CD4-positive, alpha-beta memory T cell (primary cell): ENCODE measurements at places on chromosomes 11 and 22.

DNA sequence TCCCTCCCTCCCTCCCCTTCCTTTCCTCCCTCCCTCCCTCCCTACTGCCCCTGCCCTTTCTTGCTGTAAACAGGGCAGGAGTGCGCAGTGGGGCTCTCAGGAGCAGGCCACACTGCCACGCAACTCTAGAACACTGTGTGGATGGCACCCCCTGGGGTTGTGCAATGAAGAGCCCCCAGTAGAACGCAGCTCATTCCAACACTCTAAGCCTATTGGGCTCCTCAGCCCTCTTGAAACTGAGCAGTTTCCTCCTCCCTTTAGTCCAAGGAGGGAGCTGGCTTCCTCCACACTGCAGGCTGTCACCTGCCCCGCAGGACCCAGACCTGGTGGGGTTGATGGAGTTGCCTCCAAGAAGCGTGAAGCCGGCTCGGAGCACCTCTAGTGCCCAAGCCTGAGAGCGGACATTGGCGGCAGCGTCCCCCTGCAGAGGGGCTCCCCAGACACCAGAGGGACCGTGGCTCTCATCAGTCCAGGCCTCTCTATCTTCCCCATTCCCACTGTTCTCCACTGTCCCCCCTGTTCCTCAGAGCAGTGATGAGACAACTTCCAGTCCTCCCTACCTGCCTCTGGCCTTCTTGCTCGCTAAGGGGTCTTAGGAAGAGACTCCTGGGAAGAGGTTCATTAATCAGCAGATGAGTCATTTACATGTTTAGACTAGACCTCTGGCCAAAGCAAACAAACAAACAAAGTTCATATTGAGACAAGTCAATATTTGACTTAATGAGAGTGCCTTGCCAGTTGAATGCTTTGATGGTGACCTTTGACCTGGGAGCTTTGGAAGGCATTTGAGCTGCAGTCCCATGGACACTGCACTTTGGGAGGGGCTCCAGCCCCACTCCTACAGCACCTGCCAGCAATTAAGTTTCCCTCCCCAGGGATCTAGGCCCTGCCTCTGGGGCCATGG lies 64.0 kb downstream of the RPUSD4 start:
- no peak for DNase-seq

GRCh38 chr22:37101311-37102066 lies 8.0 kb downstream of the TMPRSS6 start:
- DNase-seq = no peak

DNA sequence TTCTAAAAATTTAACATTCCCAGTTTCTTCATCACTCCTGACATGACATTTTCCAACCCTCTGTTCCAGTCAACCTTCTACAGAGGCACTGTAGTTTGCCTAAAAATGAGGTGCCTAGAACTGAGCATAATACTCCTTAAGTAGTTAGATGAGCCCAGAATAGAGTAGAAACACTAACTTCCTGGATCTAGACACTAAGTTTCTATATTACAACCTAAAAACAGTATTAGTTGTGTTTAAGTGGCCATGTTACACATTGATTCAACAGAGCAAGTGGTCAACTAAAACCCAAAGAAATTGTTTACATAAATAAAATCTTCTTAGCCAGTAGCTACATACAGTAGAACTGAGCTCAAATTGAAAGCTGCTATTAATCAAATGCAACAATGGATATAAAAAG lies 1.3 kb downstream of the HPS5 start:
- no peak for DNase-seq

- no peak for DNase-seq
Measured at GRCh38 chr11:86587264-86588193, 84.9 kb downstream of the ME3 start.

- no peak for DNase-seq
Measured at GRCh38 chr22:26124991-26125725, 44.1 kb upstream of the SEZ6L start.

DNA sequence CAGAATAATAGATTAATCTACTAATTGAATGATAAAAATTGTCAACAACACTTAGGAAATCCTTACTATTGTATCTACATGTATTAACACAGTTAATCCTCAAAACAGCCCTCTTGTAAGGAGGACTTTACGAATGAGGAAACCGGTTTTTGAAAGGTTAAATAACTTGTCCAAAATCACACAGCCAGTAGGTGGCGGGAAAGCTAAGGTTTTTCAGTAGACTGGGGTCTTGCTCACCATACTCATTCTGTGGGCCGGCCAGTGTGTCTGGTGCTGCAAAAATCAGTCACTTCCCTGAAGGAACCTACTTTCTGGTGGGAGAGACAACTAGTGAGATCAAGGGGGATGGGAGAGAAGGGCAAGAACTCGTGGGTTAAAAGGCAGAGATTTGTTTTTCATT lies 3.8 kb downstream of the DCPS start:
- no peak for DNase-seq

DNA sequence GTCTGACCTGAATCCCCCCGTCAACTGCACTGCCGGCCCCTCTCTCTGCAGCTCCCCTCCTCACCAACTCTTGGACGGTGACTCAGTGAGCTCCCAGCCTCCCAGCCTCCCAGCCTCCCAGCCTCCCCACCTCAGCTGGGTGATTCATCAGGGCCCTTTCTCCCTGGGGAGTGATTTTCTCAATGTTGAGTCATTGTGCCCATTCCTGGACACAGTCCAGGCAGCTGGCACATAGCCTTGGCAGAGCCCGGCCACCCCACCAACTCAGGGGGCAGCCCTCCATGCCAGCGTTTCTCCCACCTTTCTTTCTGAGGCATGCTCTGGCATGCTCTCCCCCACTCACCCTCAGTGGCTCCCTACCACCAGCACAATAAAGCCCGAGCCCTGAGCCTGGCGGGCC lies 30.7 kb downstream of the PDE2A start:
- no peak for DNase-seq

- DNase-seq = no peak
Measured at GRCh38 chr22:31154975-31155374, 5.0 kb upstream of the RNF185 start.

GRCh38 chr11:77080643-77081210 lies 14.0 kb downstream of the CAPN5 start:
- DNase-seq = no peak

GRCh38 chr11:46554213-46555147 lies 39.3 kb downstream of the AMBRA1 start:
- DNase-seq = no peak

DNA sequence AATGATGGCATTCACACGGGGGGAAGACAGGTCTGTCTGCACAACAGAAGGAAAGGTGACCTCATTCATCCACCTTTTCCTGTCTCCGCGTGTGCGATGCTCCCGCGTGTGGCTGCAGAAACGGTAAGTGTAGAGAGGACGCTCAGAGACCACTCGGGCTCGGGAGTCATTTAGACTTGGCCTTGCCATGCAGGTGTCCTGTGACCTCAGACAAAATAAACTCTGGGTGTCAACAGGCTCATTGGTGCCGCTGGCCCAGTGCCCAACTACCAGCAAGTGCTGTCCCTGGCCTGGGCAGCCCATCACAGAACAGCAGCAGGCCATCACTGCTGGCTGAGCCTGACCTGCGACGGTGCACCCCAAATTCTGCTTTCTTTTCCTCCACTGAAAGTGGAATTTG lies 48.1 kb upstream of the ARFGAP3 start:
- no peak for DNase-seq

DNA sequence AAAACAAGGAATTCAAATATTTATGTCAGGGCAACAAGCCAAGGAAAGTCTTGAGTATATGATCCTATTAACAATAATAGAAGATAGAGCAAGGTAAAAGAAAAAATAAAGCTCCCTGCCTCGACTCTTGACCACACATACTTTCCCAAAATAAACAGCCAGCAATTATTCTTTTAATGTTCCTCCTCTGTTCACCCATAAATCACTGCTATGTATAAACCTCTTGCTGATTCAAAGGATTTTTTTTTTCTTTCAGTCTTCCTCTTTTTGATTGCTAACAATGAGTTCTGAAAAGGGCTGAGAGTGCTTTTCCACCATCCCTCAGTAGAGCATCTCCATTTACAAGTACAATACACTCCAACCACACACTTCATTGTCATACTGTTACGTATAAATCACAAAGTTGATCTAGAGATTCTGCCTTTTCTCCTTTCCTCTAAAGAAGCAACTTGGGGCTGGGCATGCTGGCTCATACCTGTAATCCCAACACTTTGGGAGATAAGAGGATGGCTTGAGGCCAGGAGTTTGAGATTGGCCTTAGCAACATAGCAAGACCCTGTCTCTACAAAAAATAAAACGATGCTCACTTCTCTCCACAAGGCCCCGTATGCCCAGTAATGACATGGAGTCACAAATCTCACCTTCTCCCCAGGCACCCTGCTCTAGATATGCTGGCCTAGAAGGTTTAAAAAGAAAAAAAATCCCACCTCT lies 24.0 kb downstream of the RAB30 start:
- no peak for DNase-seq

DNA sequence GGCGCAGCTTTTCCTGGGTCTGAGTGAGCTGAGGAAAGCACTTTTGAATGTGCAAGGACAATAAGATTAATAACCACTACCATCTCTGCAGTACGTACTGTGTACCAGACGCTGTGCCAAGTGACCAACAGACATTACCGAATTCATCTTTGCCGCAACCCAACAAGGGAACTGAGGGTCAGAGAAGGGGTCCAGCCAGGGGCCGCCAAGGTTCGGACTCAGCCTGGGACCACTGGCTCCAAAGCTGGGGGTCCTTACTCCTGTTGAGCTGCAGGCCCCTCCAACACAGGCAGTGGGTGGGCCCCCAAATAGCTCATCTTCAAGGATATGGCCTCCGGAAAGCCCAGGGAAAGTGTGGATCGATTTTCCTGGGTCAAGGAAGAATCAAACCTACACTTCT lies 55.0 kb upstream of the EMID1 start:
- no peak for DNase-seq

GRCh38 chr11:35799655-35800054 lies 137.1 kb downstream of the TRIM44 start:
- no peak for DNase-seq

GRCh38 chr11:103529181-103529684 lies 420.0 kb downstream of the DYNC2H1 start:
- DNase-seq = no peak

- peak; percentile 56 for DNase-seq
Measured at GRCh38 chr22:46122511-46122971, 27.8 kb upstream of the PPARA start.

DNA sequence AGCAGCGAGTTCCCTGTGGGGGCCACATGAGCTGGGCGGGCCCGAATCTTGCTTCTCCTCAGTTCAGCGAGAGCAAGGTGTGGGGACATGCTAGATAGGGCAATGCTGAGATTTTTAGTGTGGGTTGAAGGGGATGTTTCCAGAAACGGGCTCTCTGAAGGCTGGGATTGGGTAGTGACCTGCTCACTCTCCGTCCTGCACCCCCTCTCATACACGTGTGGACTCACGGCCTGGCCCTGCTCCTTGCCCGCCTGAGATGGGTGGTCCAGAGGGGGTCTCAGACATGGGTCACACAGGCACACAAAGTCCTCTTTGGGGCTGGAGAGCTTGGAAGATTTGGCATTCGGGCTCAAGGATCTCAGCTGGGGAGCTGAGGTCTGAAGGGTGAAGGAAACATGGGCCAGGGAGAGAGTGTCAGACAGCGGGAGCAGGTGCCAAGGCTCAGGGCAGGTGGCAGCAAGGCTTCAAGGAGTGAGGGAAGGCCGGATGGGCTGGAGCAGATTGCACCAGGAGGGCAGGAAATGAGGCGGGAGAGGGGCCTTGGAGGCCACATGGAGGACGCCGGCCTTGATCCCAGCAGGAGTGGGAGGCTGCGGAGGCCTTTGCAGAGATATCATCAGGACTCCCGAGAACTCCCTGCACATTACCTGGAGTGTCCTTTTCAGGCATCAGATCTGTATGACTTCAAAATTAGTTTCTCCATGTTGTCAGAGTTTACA lies 74.1 kb downstream of the PARVB start:
- no peak for DNase-seq

DNA sequence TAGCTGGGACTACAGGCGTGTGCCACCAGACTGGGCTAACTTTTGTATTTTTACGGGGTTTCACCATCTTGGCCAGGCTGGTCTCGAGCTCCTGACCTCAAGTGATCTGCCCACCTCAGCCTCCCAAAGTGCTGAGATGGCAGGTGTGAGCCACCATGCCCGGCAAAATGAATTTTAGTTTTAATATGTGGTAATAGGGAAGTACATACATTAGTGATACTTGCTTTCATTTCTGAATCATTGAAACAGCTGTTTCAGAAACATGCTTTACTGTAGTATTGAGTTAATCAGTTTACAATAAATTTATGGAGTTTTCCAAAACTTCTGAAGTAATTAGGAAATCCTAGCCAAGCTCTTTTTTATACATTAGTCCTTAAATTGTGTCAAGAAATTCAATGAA lies 15.6 kb downstream of the PCF11 start:
- DNase-seq = no peak

GRCh38 chr11:9663699-9664275 lies at the start of gene SWAP70:
SWAP70 (plus strand) TSS chr11:9664077; CDS start chr11:9664180, 103 bp downstream.
- peak; percentile 71 for DNase-seq

- DNase-seq = no peak
Measured at GRCh38 chr11:94885581-94885980, 87.8 kb downstream of the CWC15 start.

GRCh38 chr11:18749681-18750319 lies 23.8 kb upstream of the IGSF22 start:
- no peak for DNase-seq

DNA sequence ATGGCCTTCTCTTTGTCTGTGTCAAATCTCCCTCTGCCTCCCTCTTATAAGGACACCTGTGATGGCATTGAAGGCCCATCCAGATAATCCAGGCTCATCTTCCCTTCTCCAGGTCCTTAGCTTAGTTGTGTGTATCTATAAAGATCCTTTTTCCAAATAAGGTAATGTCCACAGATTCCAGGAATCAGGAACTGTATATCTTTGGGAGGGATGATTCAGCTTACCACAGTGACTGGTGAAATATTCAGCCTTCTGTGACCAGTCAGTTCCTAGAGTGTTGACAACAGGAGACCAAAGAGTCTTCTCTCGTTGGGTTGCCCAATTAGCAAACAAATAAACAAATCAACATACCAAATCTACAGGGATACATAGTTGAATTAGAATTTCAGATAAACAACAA lies 175.8 kb downstream of the MPPED1 start:
- no peak for DNase-seq

DNA sequence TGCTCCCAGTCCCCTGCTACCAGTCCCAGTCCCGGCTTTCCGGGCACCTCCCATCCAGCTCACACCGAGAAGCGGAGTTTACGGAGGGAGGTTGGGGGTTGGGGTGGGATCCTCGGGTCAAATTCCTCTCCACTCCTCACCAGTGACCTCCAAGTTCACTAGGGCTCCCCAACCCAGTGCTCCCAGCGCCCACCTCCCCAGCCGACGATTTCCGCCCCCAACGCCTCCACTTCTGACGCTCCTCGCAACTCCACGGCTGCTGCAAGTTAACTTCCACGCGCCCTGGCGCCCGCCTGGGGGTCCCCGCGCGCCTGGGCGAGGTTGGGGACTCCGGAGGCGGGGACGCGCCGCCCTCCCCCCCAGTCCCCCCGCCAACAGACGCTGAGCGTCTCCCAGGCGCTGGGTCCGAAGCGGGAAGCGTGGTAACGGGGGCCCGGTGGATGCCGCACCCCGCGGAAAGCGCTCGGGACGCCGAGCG lies 526 bp downstream of the TPST2 start:
- DNase-seq = no peak

DNA sequence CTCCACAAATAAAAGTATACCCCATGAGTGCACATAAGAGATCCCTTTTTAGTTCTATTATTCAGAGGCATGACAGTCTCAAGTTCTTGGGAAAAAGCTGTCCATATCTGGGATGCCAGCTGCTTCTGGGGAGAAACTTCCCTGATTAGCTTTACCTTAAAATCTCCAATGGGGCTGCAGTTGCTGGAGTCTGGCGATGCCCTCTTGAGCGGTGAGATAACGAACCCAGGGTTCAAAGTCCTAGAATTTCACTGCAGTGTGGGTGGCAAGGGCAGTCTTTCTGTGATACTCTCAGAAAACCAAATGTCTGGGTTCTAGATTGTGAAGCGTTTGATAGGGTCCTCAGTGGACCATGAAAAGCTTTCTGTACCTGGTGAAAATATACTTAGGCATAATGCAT lies 7.4 kb upstream of the PRR33 start:
- DNase-seq = no peak
